ENCODE measurements at places on chromosomes 3 and 15.

DNA sequence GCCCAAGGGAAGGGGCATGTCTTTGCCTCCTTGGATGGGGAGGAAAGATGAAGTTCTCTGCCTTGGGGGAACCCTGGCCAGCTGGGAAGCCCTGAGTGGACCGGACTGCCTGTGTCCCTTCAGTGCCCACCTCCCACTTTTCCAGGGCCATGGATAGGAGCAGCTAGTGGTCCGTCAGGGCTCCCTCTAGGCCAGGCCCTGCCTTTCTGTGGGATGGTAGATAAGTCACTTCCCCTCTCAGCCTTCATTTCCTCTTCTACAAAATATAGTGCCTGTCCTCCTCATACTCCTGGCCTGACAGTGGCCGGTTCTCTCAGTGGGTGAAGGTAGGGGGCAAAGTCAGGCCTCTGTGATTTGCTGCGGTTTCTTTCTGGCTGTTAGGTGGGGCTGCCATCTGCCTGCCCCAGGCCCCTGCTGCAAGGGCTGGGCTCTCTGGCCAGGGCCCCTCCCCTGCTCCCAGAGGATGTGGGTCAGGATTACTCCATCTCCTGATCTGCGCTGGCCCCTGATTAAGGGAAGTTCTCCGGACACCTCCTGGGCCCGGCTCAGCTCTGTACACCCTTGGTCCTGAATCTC lies 1.4 kb downstream of the PLEKHO2 start:
- no peak for DNase-seq
- peaks cover 44% of the 10 kb centered on the region for H3K4me1 ChIP-seq
- peak overlapping the region; percentile 76 for H3K4me3 ChIP-seq

DNA sequence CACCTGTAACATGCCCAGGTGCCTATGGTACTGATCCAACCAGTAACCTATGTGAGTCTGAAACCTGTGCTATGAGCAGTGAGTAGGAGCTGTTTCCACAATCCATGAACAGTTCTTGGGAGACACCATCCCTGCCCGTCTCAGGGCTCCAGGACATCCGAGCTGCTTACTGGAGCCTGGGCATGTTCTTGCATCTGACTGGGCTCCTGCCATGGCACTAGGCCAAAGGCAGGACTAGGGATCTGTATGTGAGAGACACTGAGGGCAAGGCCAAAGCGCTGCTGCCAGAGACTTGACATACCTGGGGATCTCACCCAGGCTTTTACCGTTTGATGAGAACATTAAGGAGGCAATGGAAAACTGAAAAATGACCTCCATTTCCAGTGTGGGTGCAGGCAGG lies 59.8 kb downstream of the WDR76 start:
- H3K36me3 ChIP-seq: no peaks in the 10 kb centered on the region

- H3K36me3 ChIP-seq: no peaks in the 10 kb centered on the region
- no peak overlapping the region for H3K27ac ChIP-seq
- DNase-seq: peak; percentile 75
- H3K4me3 ChIP-seq: peak overlapping the region; percentile 56
- H3K27me3 ChIP-seq: peaks cover 63% of the 10 kb centered on the region
These were observed 550 bp downstream of the RPP25 start for GRCh38 chr15:74955796-74956647.

GRCh38 chr3:22122567-22122966 lies 371.6 kb upstream of the ZNF385D start:
- H3K36me3 ChIP-seq: no peaks in the 10 kb centered on the region
- peaks cover 8% of the 10 kb centered on the region for H3K27me3 ChIP-seq
- no peak overlapping the region for H3K27ac ChIP-seq
- no peak overlapping the region for H3K4me3 ChIP-seq
- no peaks in the 10 kb centered on the region for H3K4me1 ChIP-seq
- no peak for DNase-seq

DNA sequence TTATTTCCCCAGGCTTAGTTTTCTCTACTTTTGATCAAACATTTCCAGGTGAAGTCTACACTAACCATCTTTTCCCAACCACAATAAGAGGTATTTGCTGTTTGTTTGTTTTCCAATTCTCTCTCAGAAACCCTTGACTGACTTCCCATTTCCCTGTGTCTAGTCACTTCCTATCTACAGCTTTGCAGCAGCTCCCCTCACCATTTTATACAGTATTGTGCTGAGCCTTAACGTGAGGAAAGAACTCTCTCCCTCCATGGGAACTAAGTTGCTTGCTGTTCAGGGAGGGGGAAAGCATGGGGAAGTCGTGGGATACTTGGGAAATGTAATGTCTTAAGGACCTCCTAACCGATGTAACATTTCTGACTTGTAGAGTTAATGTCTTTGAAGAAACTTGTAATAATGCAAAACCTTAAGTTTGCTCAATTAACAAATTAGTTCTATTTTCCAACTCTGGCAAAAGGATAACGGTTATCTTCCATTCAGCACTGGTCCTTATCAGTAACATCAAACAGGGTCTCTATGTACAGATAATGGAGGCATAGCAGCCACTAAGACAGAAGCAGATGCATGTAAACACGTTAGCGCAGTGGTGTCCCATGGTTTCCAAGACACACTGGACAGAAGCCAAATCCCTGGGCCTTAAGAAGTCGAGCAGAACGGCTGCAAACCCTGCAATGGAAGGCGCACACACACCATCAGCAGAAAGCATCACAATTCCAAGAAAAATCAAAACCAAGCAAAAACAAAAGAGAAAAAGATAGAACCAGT lies 39.7 kb downstream of the NPTN start:
- no peaks in the 10 kb centered on the region for H3K27me3 ChIP-seq
- H3K4me3 ChIP-seq: no peak overlapping the region
- peaks cover 26% of the 10 kb centered on the region for H3K4me1 ChIP-seq
- H3K27ac ChIP-seq: peak overlapping the region; percentile 84

DNA sequence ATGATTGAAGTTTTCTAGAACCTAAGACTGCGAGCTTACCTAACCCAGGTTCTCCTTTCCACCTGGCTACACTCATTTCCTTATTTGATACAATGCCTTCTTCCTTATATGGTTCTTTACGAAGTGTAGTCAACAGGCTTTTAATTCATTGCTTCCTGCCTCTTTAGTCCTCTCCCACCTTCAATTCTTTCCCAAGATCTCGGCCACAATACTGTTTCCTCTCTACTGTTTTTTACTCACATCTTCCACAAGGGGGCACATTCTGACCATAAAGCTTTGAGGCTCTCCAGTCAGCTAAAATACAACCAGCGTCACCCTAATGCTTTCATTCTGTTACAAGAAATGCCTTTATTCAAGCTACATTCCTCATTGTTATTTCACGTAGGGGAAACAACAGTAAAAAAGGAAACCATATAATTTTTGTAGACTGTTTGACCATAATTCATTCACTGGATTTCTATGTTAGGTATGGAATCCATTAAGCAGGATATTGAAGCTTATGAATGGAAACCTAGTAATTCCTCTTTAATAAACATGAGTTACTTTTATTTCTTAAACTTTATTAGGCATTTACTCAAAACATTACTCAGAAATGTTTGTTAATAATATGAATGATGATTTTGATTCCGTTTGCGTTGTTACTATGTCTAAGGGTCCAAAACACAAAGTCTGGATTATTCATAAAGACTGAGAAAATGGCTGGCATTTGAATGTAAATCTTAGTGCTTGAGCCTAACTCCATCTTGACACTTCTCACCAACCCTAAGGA lies 29.5 kb upstream of the VEPH1 start:
- no peaks in the 10 kb centered on the region for H3K4me1 ChIP-seq
- no peaks in the 10 kb centered on the region for H3K36me3 ChIP-seq
- H3K27me3 ChIP-seq: peaks cover 2% of the 10 kb centered on the region

DNA sequence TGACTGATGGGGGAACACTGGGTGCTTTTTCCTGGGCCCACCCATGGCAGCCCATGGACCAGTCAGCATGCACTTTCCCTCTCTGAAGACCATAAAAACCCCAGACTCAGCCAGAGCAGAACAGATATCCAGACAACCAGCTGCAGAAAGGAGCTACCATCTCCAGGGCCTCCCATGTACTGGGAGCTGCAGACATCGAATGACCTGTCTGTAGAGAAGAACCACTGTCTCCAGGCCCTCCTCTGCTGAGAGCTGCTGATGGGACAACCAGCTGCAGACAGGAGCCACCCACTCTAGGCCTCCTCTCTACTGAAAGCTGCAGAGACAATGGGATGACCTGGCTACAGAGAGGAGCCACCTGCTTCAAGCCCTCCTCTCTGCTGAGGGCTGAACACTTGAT lies 66.6 kb downstream of the PROS1 start:
- no peaks in the 10 kb centered on the region for H3K27me3 ChIP-seq
- no peak overlapping the region for H3K4me3 ChIP-seq
- H3K27ac ChIP-seq: no peak overlapping the region

DNA sequence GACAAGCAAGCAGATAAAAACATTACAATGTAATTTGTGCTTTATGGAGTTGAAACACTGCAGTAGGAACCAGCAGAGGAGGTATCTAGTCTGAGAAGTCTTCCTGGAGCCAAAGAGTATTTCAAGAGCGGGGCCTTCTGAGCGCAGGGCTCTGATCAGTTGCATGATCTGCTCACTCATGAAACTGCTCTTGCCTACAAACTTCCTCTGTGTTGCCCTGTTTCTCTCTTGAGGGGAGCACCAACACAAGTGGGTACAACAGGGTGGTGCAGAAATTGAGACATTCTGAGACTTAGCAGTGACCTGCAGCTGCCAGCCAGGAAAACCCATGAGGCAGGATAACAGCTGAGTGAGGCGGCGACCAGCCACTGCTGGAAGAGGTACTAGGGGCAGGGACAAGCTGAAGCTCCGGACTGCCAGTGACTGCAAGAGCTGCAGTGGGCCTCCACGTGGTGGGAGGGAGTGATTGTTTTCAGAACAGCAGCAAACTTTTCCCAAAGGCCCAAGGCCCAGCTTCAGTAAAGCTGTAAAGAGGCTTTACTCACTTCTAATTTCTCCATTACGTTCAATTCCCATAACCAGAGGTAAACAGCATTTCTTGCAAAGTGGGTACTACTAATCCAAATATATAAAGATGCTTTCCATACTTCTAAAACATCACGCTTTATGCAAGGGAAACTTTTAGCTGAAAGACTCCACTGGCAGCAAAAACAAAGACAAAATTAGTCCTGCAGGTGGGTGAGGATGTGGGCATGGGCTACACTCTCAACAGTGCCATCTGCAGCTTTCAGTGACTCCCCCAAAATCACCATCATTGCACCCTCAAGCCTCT lies 69.0 kb upstream of the LPP start:
- H3K36me3 ChIP-seq: no peaks in the 10 kb centered on the region
- no peak overlapping the region for H3K4me3 ChIP-seq
- peaks cover 3% of the 10 kb centered on the region for H3K27me3 ChIP-seq

DNA sequence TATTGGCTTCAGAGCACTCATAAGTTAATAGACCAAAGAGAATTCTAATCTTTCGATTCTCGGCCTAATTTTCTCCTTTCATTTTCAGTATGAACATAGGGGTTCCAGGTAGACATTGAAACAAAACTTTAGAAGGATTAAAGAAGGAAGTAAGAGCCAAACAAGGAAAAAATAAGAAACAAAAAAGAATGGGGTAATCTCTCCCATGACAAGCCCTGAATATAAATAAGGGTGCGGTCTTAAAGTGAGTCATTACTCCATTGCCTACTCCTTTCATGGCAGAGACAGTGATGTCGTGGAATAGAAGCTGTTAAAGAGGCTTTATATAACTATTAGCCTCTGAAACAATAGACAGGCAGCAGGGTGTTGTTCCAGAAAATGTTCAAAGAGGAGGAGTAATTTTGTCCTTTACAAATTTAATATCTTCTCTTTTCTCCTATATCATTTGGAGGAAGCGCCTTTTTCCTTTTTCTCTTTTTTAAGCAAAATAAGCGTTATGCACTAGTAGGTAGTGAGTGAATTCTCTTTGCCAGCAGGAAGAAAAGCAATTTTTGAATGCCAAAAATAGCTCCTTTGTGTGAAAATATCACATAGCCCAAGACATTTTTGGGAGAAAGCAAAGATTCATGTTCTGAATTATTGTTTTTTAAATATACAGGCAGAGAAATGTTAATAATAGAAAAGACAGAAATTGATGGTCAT lies 607.9 kb upstream of the KCNMB2 start:
- no peak for DNase-seq
- H3K4me3 ChIP-seq: no peak overlapping the region
- H3K4me1 ChIP-seq: peaks cover 6% of the 10 kb centered on the region
- no peak overlapping the region for H3K27ac ChIP-seq
- no peaks in the 10 kb centered on the region for H3K27me3 ChIP-seq

GRCh38 chr15:80560601-80561400 lies 134.3 kb upstream of the ABHD17C start:
- peaks cover 26% of the 10 kb centered on the region for H3K36me3 ChIP-seq
- H3K27ac ChIP-seq: no peak overlapping the region
- H3K4me1 ChIP-seq: no peaks in the 10 kb centered on the region
- no peak overlapping the region for H3K4me3 ChIP-seq
- no peak for DNase-seq

GRCh38 chr3:126305427-126305826 lies 51.8 kb downstream of the KLF15 start:
- DNase-seq: no peak
- no peak overlapping the region for H3K4me3 ChIP-seq
- no peaks in the 10 kb centered on the region for H3K4me1 ChIP-seq
- no peaks in the 10 kb centered on the region for H3K27me3 ChIP-seq
- no peak overlapping the region for H3K27ac ChIP-seq
- H3K36me3 ChIP-seq: no peaks in the 10 kb centered on the region

GRCh38 chr3:39146083-39146501 lies 7.3 kb downstream of the CSRNP1 start:
- H3K4me1 ChIP-seq: peaks cover 72% of the 10 kb centered on the region
- DNase-seq: no peak
- no peaks in the 10 kb centered on the region for H3K27me3 ChIP-seq
- peaks cover 21% of the 10 kb centered on the region for H3K36me3 ChIP-seq

DNA sequence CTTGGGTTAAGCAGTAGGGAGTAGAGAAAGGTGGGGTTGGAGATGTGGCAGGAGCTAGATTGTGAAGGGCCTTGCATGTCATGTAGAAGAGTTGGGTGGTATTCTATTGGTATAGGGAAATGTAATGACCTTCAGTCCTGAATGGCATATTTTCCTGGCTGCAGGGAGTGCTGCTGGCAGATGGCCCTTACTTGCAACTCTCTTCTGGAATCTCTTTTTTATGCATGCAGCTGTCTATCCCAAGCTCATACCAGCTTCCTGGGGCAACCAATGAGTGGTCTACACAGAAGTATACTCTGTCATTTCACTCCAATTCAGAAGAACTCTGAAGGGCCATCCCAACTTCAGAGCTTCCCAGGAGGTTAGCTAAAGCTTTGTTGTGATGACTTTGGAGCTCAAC lies 144.7 kb upstream of the ANKRD28 start:
- no peaks in the 10 kb centered on the region for H3K36me3 ChIP-seq
- H3K27ac ChIP-seq: no peak overlapping the region
- DNase-seq: no peak
- no peaks in the 10 kb centered on the region for H3K4me1 ChIP-seq
- H3K4me3 ChIP-seq: no peak overlapping the region
- no peaks in the 10 kb centered on the region for H3K27me3 ChIP-seq

DNA sequence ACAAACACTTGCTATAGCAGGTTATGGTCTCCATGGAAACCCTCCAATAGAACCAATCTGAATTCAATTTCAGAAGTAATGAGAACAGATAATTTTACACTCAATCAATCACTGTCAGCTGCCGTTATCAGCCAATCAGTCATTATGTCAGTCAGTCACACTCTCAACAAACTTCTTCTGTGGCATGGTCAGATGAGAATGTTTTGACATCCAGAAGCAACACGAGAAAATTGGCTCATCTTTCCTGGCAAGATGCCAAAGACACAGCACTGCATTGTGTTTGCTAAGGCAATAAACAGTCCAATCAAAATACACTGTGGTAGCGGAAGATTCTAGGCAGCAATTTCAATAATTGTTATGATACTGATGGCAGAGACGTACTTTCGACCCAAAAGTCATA lies 190.7 kb downstream of the RORA start:
- peaks cover 56% of the 10 kb centered on the region for H3K4me1 ChIP-seq
- no peak for DNase-seq
- no peaks in the 10 kb centered on the region for H3K36me3 ChIP-seq

GRCh38 chr15:49863431-49864224 lies 242.8 kb downstream of the DTWD1 start:
- peaks cover 3% of the 10 kb centered on the region for H3K36me3 ChIP-seq
- no peak overlapping the region for H3K4me3 ChIP-seq
- DNase-seq: no peak
- no peaks in the 10 kb centered on the region for H3K27me3 ChIP-seq
- H3K4me1 ChIP-seq: peaks cover 50% of the 10 kb centered on the region

Measured in mesothelial cell of epicardium (in vitro differentiated cells).